ENCODE measurements at places on chromosomes 4 and X.

- H3K36me3 ChIP-seq, result no peaks in the 10 kb centered on the region
- H3K27me3 ChIP-seq, result no peaks in the 10 kb centered on the region
- no peak for DNase-seq
- no peak overlapping the region for H3K27ac ChIP-seq
- H3K4me3 ChIP-seq, result no peak overlapping the region
Observed at GRCh38 chrX:39162322-39162735, 361.1 kb downstream of the MID1IP1 start.

- no peaks in the 10 kb centered on the region for H3K36me3 ChIP-seq
- no peak overlapping the region for H3K27ac ChIP-seq
- no peaks in the 10 kb centered on the region for H3K4me1 ChIP-seq
Observed at GRCh38 chrX:131298846-131299245, 9.7 kb upstream of the IGSF1 start.

GRCh38 chrX:155216940-155217440, 730 bp downstream of the VBP1 start:
- no peaks in the 10 kb centered on the region for H3K36me3 ChIP-seq
- peak; percentile 1 for DNase-seq
- peak overlapping the region; percentile 32 for H3K27ac ChIP-seq
- H3K27me3 ChIP-seq, result no peaks in the 10 kb centered on the region
- peaks cover 3% of the 10 kb centered on the region for H3K4me1 ChIP-seq

DNA sequence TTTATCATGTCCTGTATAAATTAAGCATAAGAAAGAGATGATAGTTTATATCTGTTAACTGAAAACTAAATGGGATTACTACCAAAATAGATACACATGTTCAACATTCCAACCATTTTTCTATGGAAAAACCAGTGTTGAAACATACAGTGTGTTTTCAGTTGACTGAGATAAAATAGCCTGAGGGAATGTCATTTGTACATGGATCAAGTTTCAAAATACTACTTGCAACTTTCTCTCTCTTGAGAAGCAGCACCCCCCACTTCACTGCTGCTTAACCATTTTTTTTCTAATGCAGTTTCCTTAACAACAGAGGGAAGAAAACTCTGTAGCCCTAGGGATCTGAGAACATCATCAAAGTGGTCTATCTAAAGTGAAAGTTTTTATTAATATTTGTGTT, 70.8 kb downstream of the NPNT start:
- H3K4me3 ChIP-seq, result no peak overlapping the region
- DNase-seq, result no peak
- H3K36me3 ChIP-seq, result no peaks in the 10 kb centered on the region
- H3K4me1 ChIP-seq, result no peaks in the 10 kb centered on the region
- H3K27me3 ChIP-seq, result no peaks in the 10 kb centered on the region

DNA sequence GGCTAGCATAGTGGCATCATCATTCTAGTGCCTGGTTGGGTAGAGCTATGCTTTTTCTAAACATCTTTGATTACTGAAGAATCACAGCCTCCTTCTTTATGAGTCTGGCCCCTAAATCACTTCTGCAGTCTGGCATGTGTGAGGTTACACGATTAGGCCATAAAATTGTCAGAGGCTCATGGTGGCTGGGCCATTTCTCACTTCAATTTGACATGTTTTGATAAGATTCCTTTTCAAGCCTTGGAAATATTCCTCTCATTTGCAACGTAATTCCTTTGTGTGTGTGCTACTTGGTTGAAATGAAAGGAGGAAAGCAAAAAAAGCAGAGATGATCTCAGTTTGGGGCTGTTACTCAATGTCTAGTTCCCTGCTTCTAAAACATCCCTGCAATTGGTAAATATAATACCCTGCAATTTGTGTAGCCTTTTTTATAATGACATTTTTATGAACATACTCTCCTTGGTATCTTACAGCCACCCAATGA, 6.2 kb downstream of the CCKAR start:
- H3K4me3 ChIP-seq, result no peak overlapping the region
- H3K36me3 ChIP-seq, result no peaks in the 10 kb centered on the region

GRCh38 chr4:52260514-52261210, 209.6 kb downstream of the SPATA18 start:
- H3K27ac ChIP-seq, result no peak overlapping the region
- no peaks in the 10 kb centered on the region for H3K27me3 ChIP-seq
- no peaks in the 10 kb centered on the region for H3K36me3 ChIP-seq
- DNase-seq, result no peak
- no peak overlapping the region for H3K4me3 ChIP-seq

- no peaks in the 10 kb centered on the region for H3K4me1 ChIP-seq
- DNase-seq, result peak; percentile 26
- H3K4me3 ChIP-seq, result peak within 1 kb of the TSS; percentile 75
- no peak within 1 kb of the TSS for H3K27ac ChIP-seq
- H3K36me3 ChIP-seq, result no peaks in the 10 kb centered on the region
Observed at GRCh38 chr4:73998040-73999011, at the start of gene CXCL5. TSS of gene CXCL5 (minus strand) at chr4:73998677. CDS start at chr4:73998581, 96 bp downstream.

DNA sequence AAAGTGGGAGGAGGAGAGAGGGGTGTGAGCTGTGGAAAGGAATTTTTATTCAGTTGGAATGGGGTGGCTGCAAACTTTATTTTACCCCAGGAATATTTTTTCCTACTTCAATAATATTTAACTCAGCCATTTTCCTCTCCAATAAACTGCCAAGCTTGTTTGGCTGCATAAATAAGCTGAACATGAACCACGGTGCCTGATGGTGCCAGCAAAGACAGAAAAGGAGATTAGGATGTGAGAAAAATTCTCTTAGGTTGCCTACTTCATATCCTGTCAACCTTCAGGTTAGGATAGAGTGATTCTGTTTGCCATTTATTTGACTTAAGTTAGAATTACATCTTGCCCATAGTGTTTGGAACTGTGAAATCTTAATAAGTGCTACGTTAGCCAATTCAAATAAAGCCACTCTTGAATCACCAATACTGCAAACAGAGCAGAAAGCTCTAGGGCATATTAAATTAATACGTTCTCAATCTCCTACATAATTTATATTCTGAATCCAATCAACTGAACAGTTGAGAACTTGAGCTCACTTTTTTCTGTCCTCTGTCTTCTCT, 195.1 kb downstream of the ARHGAP24 start:
- no peaks in the 10 kb centered on the region for H3K36me3 ChIP-seq
- no peaks in the 10 kb centered on the region for H3K27me3 ChIP-seq
- H3K4me3 ChIP-seq, result no peak overlapping the region
- no peak for DNase-seq
- no peak overlapping the region for H3K27ac ChIP-seq

GRCh38 chr4:52198294-52198693, 147.2 kb downstream of the SPATA18 start:
- peaks cover 8% of the 10 kb centered on the region for H3K4me1 ChIP-seq
- H3K4me3 ChIP-seq, result no peak overlapping the region
- H3K27me3 ChIP-seq, result no peaks in the 10 kb centered on the region

DNA sequence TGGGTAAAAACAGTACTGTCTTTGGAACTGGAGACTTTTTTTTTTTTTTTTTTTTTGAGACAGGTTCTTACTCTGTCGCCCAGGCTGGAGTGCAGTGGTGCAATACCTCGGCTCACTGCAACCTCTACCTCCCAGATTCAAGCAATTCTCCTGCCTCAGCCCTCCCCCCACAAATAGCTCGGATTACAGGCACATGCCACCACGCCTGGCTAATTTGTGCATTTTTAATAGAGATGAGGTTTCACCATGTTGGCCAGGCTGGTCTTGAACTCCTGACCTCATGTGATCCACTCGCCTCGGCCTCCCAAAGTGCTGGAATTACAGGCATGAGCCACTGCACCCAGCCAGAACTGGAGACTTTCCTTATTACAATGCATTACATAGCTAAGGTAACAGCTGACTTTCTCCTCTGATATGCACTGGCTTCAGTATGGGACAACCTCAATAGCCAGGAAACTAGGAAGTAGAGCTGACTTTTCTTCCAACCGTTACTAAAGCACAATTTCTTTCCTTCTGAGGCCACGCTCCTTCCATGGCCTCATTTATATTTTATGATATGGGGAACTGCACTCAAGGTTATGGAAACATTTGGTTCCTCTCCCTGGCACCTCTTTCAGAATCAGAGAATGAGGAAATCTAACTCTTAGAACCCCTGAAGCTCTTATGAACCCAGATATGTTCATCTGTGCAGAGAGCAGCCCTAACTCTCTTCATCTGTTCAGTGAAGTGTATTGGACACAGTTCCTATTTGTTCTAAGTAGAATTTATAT, 53.5 kb upstream of the FAM9B start:
- no peaks in the 10 kb centered on the region for H3K4me1 ChIP-seq
- H3K27ac ChIP-seq, result no peak overlapping the region
- DNase-seq, result no peak
- H3K36me3 ChIP-seq, result no peaks in the 10 kb centered on the region
- H3K27me3 ChIP-seq, result no peaks in the 10 kb centered on the region

DNA sequence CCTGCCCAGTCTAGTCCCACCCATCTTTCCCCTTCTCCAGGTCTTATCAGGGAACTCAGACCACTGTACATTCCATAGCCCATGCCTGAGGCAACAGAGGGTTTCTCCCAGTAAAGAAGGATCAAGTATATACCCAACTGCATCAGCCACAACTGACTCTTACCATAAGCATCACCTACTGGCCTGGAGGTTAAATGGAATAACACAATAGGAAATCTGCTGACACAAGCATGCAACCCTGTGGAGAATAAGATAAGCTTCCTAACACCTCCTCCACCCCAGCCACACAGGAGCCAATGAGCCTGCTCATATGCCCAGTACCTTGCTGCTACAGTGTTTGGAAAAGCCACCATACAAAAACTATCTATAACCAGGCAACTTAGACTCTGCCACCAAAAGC, 34.6 kb upstream of the PLK4 start:
- H3K4me1 ChIP-seq, result no peaks in the 10 kb centered on the region
- H3K4me3 ChIP-seq, result no peak overlapping the region
- H3K27me3 ChIP-seq, result no peaks in the 10 kb centered on the region
- H3K27ac ChIP-seq, result no peak overlapping the region

GRCh38 chr4:159145318-159145991, 42.6 kb downstream of the RAPGEF2 start:
- no peaks in the 10 kb centered on the region for H3K36me3 ChIP-seq
- no peaks in the 10 kb centered on the region for H3K27me3 ChIP-seq
- no peak overlapping the region for H3K27ac ChIP-seq
- DNase-seq, result no peak
- no peak overlapping the region for H3K4me3 ChIP-seq
- no peaks in the 10 kb centered on the region for H3K4me1 ChIP-seq

GRCh38 chr4:128006592-128006991, 41.4 kb downstream of the ABHD18 start:
- H3K27ac ChIP-seq, result no peak overlapping the region
- no peaks in the 10 kb centered on the region for H3K27me3 ChIP-seq
- H3K36me3 ChIP-seq, result no peaks in the 10 kb centered on the region
- no peak for DNase-seq
- no peak overlapping the region for H3K4me3 ChIP-seq

DNA sequence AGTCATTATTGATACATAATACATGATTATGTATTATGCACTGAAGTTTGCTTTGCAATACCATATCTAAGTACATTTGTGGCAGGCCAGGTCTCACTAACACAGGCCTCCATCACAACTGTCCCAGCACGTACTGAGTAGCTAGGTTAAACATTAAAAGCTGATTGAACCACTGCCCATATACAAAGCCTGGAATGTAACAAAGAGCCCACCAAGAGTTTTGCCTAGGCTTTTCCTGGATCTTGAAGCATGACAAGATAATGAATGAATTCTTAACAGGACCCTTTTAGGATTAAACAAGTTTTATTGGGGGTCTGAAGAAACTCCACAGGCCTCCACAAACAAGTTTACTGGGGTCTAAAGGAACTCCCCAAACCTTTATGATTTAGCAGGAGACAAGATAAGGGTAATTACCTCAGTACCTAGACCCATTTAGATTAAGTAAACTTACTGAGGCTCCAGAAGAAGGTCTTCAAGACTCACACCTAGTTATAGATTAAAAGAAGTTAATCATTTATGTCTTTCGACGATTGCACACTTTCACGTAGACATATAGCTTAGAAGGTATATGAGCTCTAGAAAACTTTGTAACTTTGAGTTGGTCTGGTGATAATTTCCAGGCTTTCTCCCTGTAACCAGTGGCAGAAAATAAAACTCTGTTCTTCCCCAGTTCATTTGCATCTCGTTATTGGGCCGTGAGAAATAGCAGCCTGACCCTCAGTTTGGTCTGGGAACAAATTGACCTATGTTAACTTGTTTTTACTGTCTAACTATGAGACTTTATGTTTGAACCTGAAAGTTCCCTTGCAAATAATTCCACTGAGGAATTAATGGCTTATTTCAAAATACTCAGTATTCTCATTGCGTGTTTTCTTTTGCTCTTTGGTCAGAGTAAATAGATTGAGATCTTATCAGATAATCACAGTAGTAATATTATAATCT, 84.8 kb downstream of the PHEX start:
- H3K36me3 ChIP-seq, result no peaks in the 10 kb centered on the region
- no peak for DNase-seq
- H3K4me1 ChIP-seq, result no peaks in the 10 kb centered on the region
- no peak overlapping the region for H3K27ac ChIP-seq
- H3K4me3 ChIP-seq, result no peak overlapping the region
- H3K27me3 ChIP-seq, result no peaks in the 10 kb centered on the region

DNA sequence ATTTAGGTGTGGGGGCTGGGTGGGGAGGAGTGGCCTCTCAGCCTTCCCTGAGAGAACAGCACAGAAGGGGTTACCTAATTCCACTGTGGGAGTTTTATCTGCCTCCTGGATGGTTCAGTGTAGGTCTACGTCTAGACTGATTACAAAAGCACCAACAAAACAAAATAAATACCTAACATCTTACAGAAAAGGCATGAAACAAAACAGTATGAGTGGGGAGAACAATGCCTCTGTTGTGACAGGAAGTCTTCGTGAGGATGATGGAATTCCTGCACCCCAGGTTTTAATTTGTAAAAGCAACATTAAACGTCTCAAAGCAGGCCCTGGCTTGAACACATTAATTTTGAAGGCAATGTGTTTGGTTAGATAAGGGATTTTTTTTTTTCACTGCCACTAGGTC, 112.1 kb upstream of the GPC4 start:
- no peak overlapping the region for H3K27ac ChIP-seq
- no peak for DNase-seq
- H3K4me1 ChIP-seq, result no peaks in the 10 kb centered on the region
- H3K27me3 ChIP-seq, result no peaks in the 10 kb centered on the region
- H3K4me3 ChIP-seq, result no peak overlapping the region

GRCh38 chrX:153781428-153782047, 697 bp downstream of the SRPK3 start:
- no peaks in the 10 kb centered on the region for H3K27me3 ChIP-seq
- peaks cover 12% of the 10 kb centered on the region for H3K36me3 ChIP-seq
- no peaks in the 10 kb centered on the region for H3K4me1 ChIP-seq
- H3K4me3 ChIP-seq, result no peak overlapping the region

DNA sequence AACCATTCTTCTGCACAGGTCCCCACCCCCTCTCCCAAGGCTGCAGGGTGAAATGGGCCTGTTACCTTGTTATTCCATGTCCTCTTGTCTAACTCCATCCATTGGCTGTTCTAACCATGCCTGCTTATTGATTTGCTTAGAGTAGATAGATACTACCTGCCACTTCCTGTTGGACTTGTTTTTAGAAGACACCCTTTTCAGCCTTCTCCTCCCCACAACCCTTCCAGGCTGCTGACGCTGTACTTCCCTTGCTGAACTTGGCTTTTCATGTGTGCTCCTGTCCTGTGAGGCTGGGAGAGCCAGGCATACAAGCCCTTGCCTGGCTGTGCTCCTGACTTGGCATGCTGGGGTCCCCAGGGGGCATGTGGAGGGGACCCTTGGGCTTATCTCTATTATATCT, 81.9 kb downstream of the AASDH start:
- H3K27ac ChIP-seq, result no peak overlapping the region
- no peak for DNase-seq
- peaks cover 20% of the 10 kb centered on the region for H3K36me3 ChIP-seq
- H3K27me3 ChIP-seq, result no peaks in the 10 kb centered on the region

GRCh38 chrX:33589316-33589715, 378.0 kb upstream of the DMD start:
- no peaks in the 10 kb centered on the region for H3K4me1 ChIP-seq
- no peak for DNase-seq
- no peak overlapping the region for H3K4me3 ChIP-seq
- H3K36me3 ChIP-seq, result no peaks in the 10 kb centered on the region
- H3K27me3 ChIP-seq, result no peaks in the 10 kb centered on the region
- H3K27ac ChIP-seq, result no peak overlapping the region
